ENCODE measurements at places on chromosomes 1 and 21. TPM values are rescaled to one million over a fixed set of nuclear protein-coding genes. Genes with fewer than 3 reads are reported as not detected.

GRCh38 chr1:29062157-29062942 is 61.4 kb downstream of the TMEM200B start:
- DNase-seq = no peak

DNA sequence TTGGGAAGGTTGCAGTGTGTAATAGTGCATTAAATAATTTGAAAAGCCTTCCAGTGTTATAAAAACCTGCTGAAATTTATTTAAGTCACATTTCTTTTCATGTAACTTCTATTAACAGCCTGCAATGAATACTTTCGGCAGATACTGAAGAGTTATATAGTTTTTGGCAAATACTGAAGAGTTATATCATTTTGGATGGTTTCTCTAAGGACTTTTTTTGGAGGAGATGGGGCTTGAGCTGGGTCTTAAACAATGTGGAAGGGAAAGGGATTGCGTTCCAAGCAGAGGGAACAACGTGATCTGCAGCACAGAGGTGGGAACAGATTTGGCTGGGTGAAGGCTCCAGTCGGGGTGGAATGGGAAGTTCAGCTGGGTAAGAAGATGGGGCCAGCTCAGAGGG is 39.8 kb downstream of the MTR start:
- DNase-seq = no peak

FAM72C gene
- total RNA-seq = 0.59 TPM

YIPF1 gene
- total RNA-seq = 16.0 TPM

GRCh38 chr1:44089371-44090048 is 29.1 kb upstream of the KLF17 start:
- no peak for DNase-seq

DNA sequence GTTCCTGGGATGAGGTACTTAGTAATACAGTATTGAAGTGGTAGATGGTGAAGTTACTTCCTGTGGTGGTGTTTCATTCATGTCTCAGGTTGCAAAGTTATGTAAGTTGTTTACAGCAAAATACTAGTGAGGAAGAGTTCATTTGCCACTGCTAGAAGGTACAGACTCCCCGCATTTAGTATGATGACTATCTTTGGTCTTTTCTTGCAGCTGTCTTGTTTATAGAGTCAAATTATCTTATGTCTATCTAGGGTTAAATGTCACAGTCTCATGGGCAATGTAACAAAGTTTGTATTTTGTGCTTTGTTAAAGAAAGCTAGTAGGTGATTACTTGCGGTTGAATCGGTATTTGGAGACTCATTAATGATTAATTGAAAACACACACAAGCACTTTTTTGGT is 50.2 kb downstream of the LRRC8D start:
- DNase-seq = no peak
